OCI-LY7 (cell line): ENCODE measurements at places on chromosomes 6 and 20. TPM values are rescaled to one million over a fixed set of nuclear protein-coding genes. Genes with fewer than 3 reads are reported as not detected.

GRCh38 chr6:36968266-36968977 is 13.9 kb downstream of the PI16 start:
- no peak for DNase-seq

DNA sequence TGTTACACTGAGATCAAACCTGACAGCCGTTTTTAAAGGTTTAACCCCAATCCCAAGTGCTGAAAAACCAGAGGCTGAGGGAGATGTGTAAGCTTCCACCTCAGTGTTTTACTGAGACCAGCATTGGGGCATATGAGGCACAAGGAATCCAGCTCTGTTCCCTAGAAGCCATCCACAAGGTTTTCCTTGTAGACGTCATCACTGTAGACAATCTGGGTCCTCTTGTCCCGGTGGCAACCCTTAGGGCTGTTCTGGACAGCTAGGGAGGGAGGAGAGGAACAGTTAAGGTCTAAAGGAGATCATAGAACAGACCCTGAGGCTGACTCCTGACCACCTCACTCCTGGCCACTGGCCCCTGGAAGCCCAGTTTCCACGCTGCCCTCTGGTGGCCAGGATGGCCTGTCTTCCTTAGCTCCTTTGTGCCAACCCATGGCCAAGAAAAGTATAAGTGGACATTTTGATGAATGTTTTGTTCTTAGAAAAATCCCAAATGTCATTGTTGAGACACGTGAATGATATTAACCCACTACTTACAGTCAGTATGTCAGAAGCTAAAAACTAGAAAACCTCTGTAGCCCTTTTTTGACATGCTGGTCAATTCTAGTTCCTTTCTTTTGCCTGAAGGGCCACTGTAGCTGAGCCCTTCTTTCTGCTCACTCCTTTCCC is 6.4 kb downstream of the CFB start:
- DNase-seq = peak; percentile 44

POPDC3 gene
- total RNA-seq = not detected in 2 replicates

DNA sequence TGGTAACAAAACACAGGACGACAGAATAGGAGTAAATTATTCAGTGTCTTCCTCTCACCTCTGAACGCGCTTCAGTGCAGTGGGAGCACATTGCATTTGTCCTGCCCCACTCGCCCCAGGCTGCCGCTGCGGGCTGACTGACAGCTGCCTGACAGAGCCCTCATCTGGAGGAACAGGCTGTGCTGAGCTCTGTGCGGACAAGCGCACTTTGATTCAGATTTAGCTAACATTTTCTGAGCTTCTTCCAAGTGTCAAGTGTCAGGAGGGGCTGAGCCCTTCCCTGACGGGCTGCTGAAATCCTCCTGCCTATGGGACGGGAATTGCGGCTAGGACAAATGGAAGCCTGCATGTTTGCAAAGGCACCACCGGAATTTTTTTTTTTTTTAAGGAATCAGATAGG is 383.0 kb upstream of the CDH4 start:
- DNase-seq = no peak

OXT gene
- not detected in 2 replicates for total RNA-seq

- DNase-seq = no peak
These were observed 43.2 kb upstream of the CDH22 start for GRCh38 chr20:46351357-46352058.

GRCh38 chr6:159913862-159914564 is 23.2 kb downstream of the MAS1 start:
- no peak for DNase-seq

- DNase-seq = no peak
These were observed 22.6 kb upstream of the MPC1 start for GRCh38 chr6:166405386-166405785.

DNA sequence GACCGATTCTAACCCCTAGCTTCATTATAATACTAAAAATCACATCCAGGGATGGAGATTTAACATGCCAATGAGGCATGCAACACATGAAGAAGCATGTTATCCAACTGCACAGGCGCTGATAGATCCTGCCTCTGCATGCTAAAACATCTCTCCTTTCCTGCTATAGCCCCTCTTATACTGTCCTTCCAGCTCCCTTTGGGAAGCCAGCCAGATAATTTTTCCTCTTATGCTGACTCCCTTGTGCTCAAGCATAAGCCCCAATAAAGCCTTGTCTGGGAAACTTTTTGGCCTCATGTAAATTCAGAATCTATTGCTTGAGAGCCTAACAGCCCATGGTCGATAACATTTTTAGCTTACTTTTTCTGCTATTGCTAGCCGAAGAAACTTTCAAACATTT is 404.3 kb downstream of the EPM2A start:
- no peak for DNase-seq

LY6G6C gene
- total RNA-seq = not detected in 2 replicates

GRCh38 chr6:134870677-134871498 is 79.0 kb downstream of the ALDH8A1 start:
- DNase-seq = peak; percentile 94

DNA sequence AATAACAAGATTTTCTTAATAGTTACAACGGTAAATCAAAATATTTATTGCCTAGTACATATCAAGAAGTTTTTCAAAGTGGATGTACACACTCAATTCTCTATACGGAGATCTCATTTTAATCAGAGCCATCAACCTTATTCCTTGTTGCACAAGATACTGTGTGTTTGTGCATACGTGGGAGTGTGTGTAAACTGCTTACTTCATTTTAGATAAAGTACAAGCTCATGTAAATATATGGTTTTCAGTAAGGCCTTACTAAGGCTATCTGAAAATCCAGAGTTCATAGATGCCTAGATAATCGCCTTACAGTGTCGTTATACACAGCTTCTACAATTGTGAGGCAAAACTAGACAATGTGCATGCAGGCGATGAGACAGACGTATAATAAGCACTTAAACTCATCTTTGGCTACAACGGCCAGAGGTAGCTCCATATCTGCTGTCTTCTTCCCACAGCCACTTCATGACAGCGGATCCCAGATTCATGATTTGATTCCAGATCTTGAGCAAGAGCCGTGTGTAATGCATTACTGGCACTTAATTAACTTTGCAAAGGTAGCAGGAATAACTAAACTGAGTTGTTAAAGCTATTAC is 2.5 kb downstream of the PERP start:
- no peak for DNase-seq

GMNN gene
- 120 and 131 TPM in 2 replicates for total RNA-seq

RRAGD gene
- 12.9 and 17.6 TPM in 2 replicates for total RNA-seq

DNA sequence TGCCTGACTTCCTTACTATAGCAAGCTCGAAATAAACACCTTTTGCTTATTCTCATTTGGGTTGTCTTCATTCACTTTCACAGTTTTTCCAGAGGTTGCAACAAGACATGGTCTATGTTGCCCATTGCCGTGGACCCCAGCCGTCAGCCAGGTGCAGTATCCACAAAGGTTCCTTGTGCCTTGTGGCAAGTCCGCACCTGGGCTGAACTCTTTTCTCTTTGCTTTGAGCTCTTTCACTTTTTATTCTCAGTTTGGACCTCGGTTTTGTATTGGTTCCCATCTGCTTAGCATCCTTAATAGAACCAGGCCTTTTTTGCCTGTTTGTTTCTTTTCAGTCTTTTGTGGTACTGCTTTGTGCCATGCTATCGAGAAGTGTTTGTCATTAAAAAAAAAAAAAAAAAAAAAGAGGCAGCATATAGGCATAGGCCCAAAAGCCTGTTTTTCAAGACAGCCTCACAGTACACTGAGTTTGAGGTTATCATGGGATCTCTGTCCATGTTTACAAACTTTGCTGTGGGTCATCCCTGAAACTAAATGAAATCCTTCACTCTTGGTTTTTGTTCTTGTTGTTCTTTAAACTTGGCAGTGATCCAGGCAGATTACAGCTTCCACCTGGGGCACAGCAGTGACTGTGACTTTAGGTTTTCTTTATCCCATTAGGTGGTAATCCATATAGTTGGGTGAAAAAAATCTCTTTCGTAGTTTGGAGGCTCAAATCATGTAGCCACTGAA is 33.3 kb downstream of the GSTA3 start:
- DNase-seq = no peak

DLK2 gene
- total RNA-seq = not detected in 2 replicates

DNA sequence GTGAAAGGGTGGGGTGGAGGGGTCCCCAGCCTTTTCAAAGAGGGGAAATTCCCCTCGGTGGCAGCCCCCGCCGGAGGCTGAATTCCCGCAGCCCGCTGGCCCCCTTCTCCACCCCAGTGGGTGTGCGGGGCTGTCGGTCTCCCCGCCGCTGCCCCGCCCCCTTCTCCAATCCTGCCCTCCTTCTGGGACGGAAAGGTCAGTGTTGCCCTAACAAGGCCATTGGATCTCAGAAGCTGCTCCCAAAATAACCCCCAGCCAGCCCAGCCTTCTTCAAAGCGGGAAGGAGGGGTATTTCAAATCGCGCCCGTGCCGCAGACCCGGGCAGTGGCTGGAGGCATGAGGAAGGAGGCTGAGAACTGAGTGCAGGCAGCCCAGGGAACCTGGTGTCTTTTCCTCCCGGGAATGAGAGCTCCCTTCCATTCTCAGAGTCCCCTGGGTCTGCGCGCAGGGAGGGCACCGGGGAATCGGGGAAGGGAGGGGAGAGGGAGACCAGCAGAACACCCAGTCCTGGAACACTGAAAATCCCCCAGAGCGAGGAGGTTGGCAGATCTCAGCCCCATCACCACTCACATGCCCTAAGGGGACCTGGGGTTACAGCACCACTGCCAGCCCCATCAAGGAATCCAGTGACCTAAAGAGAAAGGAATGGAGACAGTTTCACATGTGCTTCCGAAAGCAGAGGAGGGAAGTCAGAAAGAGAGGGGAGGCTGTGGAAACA is at the start of gene JPH2:
JPH2 (minus strand) TSS at position 135 of the 718 bp plus-strand sequence. CDS start 483 bp downstream, outside the sequence.
- DNase-seq = no peak

GRCh38 chr20:34861386-34862084 is 11.1 kb downstream of the GGT7 start:
- DNase-seq = no peak

HAO1 gene
- total RNA-seq = not detected in 2 replicates

KLHDC3 gene
- 91.4 and 99.6 TPM in 2 replicates for total RNA-seq

NRSN1 gene
- not detected in 2 replicates for total RNA-seq

GRCh38 chr20:46275091-46275490 is 33.2 kb downstream of the CDH22 start:
- DNase-seq = no peak

SERPINB1 gene
- 3.5 and 5.0 TPM in 2 replicates for total RNA-seq

DNA sequence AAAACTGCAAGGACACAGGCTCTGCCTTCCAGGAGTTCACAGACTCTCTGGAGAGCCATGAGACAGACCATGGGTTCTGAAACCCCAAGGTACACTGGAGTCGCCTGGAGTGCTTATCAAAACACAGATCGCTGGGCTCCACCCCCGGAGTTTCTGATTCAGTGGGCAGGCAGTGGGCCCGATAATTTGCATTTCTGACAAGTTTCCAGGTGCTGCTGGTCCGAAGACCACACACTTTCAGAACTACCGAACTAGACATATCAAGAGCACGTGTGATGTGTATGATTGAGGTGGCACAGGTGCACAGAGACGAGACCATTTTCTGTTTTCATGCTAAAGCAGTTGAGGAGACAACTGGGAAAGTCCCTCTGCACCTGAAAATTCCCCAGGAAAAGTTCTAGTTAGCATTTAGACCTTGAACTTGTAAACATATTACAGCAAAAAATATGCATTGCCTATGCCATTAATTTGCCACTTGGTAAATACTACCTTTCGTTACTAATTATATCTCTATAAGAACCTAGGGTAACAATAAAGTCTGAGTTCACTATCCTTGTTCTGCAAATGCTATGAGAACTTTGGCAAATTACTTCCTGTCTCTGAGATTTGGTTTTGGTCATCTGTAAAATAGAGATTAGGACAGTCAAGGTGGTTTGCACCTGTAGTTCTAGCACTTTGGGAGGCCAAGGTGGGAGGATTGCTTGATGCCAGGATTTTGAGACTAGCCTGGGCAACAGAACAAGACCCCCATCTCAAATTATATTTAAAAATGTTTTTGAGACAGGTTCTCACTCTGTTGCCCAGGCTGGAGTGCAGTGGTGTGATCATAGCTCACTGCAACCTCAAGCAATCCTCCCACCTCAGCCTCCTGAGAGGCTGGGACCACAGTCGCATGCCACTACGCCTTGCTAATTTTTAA is 14.3 kb upstream of the PIM1 start:
- DNase-seq = peak; percentile 97

PSORS1C1 gene
- total RNA-seq = not detected in 2 replicates

GRCh38 chr6:57243954-57244353 is 21.8 kb upstream of the RAB23 start:
- no peak for DNase-seq

SPATS1 gene
- total RNA-seq = not detected in 2 replicates

DNA sequence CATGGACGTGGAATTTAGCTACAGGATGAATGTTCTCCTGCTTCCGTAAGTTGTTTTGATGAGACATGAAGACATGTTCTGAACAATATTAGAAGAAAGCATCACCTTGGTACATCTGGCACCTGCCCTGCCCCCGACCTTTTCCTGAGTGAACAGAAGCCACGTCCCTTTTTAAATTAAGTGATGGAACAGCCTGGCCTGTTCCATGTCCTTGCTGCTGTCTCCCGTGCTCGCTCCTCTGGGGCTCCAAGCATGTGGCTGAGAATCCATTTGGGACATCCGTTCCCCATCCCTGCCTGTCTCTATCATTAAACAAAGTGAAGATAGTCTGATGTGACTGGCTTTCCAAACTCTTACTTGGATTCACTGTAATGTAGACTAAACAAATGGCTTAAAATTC is 36.4 kb downstream of the ERMARD start:
- no peak for DNase-seq

HCRTR2 gene
- not detected in 2 replicates for total RNA-seq
